ENCODE measurements at places on chromosomes 11 and 22. TPM values are rescaled to one million over a fixed set of nuclear protein-coding genes. Genes with fewer than 3 reads are reported as not detected.

- DNase-seq: no peak
These were observed 4.0 kb downstream of the TAF10 start for GRCh38 chr11:6608011-6608410.

- no peak for DNase-seq
These were observed 144.1 kb downstream of the NOX4 start for GRCh38 chr11:89347071-89347470.

DNA sequence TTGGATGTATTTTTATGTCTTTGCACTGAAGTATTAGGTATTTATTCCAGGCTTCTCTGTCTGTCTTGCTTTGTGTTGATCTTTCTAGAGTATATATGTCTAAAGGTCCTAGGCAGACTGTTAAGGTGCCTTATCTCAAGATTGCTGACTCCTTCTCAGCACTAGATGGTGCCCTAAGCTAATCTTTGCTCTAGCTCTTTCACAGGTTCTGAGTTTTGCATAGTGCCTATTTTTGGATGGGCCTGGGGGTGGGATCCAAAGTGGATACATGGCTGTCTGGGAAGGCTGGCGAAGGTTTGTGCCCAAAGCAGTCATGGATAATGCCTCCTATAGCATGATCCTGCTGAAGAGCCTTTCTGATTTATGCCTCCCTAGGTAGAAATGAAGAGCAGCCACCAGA lies 154.9 kb downstream of the TRPC6 start:
- no peak for DNase-seq

GRCh38 chr11:57599381-57599780 lies 1.9 kb downstream of the SERPING1 start:
- no peak for DNase-seq

- peak; percentile 63 for DNase-seq
These were observed 5.3 kb downstream of the VSIG2 start for GRCh38 chr11:124746621-124747243.

DNA sequence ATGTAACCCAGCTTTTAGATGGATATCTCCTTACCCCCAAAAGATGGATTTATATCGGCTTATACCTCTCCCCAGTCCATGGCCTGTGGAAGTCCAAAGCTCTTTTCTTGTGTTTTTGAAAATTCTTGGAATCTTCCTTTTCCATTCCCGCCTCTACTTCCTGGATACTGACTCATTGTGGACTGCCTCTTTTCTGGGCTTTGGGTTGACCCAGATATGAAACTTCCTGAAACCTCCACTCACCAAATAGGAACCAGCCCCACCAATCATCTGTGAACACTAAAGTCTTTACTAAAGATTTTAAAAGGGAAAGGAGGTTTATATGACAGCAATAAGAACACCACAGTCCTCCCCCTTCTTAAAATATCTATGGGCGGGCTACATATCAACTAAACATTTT lies 163.4 kb upstream of the SYN3 start:
- no peak for DNase-seq

GRCh38 chr22:48578138-48579042 lies 1249.3 kb downstream of the BRD1 start:
- no peak for DNase-seq

DNA sequence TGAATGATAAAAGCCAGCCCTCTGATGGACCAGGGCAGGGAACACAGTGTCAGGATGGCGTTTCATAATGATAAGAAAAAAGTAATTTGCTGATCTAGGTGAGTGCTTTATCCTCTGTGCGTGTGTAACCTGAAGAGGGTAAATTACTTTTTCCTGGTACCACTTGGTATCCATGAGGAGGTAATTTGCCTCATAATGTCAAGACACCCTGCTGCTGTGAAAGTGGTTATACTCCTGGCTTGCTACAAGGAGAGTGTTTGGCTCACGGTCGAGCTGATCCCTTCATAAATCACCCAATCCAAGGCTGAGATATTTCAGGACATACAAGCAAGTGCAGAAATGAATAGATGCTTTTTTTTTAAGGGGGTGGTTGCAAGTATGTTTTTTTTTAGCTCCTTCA lies 207.2 kb upstream of the PGR start:
- no peak for DNase-seq

DNA sequence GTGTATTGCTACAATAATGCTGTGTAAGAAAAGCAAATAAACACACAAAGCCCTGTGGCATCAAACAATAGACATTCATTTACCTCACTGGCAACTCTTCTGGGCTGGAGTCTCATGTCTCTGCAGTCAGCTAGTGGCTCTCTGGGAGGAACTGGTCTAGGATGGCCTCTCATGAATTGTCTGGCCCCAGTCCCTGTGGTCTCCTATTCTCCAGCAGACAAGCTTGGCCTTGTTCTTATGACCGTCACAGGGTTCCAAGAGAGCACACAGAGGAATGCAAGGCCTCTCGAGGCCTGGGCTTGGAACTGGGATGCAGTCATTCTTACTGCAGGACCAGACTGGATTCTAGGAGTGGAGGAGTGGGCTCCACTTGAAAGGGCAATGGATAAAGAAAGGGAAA lies 141.2 kb upstream of the NTM start:
- DNase-seq: no peak

GRCh38 chr11:9633679-9634078 lies 30.2 kb upstream of the SWAP70 start:
- no peak for DNase-seq

- DNase-seq: no peak
These were observed 4.7 kb downstream of the B3GAT1 start for GRCh38 chr11:134407321-134407828.

DNA sequence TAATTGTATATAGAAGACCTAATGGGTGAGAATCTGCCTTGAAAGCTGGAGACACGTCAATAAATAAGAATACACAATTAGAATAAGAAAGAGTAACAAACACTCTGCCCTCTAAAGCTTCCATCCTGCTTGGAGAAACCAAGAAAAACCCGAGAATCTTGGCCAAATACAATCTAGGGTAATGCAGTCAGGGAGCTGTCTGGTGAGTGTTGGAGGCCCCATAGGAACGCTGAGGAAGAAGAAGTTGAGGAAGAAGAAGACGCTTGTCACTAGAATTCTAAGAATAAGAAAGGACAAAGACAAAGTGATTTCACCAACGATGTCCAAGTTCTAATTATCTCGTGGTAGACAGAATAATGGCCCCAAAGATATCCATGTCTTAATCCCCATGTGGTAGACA lies 4485.9 kb upstream of the OR11H1 start:
- DNase-seq: no peak

DNA sequence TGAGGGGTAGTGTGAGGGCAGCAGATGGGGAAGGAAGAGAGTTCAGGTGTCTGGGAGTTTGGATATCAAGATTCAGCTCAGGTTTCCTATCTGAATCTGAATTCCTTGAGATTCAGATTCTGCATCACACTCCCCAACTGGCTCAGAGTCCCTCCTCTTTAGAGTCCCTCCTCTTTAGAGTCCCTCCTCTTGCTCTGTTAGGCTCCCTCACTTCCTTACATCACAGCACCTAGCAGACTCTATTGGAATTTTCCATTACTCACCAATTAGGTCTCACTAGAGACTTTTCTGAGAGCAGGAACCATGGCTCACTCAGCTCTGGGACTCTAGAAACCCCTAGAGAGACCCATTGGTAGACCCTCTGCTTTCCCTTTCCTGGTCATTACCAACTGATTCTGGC lies 303.4 kb upstream of the SYN3 start:
- DNase-seq: no peak

GRCh38 chr22:26648528-26649388 lies 8.6 kb upstream of the MIAT start:
- DNase-seq: no peak

GRCh38 chr11:65078151-65078550 lies 5.7 kb downstream of the CDCA5 start:
- DNase-seq: peak; percentile 66

DNA sequence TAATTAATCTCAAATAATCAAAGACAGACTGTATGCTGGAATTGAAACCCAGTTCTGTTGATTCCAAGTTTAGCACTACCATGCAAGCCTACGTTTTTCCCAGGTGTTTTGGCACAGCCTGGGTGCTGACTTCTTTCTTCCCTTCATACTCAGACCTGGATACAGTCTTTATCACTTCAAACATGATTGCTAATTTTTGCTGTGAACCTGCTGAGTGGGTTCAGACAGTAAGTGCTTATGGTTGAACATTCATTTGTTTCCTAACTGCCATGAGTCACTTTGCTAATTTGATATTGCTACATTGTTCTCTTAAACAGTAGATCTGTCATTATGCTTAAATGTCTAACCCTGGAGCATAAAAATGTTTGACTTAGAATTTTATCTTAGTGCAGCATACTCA lies 12.2 kb downstream of the PAAF1 start:
- DNase-seq: no peak

GRCh38 chr22:24216541-24217209 lies 28.2 kb downstream of the GGT5 start:
- DNase-seq: no peak

- DNase-seq: peak; percentile 55
These were observed 60.0 kb downstream of the MYO7A start for GRCh38 chr11:77187776-77188632.

DNA sequence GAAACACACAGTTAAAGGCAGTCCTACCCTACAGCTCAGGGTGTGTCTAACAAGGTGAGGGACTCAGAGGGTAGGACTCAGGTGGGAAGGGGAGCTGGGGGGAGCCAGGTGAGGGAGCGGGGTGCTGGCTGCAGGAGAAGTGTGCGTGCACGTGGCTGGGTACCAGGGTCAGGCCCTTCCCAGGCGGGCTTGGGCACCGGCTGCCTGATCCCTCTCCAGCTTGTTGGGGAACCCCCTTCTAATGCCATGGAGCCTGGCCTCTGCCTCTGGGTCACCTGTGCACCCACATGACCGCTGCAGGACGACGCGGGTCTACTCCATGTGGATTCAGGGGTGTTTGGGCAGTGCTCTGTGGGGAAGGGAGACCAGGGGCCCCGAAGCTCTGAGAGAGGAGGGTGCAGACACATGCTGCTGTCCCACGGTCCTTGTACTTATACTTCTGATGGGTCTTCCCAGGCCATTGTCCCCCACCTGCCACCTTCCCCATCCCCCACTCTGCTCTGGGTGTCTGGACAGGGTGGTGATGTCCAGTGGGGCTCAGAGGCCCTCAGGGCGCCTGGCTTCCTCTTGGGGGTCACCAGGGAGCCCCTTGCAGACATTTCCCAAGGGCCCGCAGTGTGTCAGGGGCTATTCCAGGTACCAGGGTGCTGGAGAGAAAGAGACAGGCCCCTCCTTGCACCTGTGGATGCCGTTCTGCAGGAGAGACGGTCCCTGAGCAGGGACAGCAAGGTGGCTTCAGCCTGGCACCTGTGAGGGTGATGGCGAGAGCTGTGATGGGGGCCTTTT lies 10.4 kb upstream of the MRGPRD start:
- no peak for DNase-seq

GRCh38 chr11:22930816-22931594 lies 70.7 kb upstream of the CCDC179 start:
- DNase-seq: no peak

- DNase-seq: no peak
These were observed 128.8 kb downstream of the ST3GAL4 start for GRCh38 chr11:126484266-126484665.

GRCh38 chr11:19818619-19819018 lies 106.0 kb downstream of the NAV2 start:
- no peak for DNase-seq

GRCh38 chr11:100315946-100316345 lies 371.1 kb upstream of the ARHGAP42 start:
- DNase-seq: no peak

DNA sequence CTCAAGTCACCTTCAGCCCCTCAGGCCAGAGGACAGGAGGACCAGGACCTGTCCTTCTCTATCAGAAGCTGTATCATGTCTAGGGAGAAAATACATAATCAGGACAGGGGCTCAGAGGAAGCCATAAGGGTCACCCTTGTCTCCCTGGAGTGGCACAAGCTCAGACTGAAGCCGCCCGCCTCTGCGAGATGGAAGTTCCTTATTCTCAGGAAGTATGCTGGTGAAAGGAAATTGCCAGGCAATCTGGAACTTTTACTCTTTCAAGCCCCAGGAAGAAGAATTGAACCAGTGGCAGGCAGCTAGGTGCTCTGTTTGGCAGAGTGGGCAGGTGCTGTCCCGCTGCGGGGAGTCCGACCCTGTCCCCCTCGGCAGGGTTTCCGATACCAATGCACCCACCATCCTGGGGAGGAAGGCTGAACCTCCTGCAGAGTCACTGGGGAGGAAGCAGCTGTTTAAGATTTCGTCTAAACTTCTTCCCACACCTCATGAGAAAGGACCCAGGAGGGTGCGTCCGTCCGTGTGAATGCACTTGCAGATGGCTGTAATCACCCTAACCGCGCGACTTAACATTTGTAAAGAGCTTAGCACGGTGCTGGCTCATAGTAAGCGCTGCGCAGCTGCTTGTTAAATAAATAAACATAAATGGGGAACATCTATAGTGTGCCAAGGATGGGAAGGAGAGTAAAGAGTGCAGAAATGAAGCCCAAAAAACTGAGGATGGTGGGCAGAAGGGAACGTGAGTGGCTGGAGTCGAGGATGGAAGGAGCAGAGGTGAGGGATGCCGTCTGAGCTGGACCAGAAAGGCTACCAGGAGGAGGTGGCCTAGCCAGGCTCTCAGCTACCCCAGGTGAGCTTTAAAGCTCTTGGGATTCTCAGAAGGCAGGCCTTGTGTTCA lies 5.0 kb upstream of the ANO1 start:
- no peak for DNase-seq

GRCh38 chr22:24502034-24502433 lies 6.9 kb downstream of the UPB1 start:
- no peak for DNase-seq

DNA sequence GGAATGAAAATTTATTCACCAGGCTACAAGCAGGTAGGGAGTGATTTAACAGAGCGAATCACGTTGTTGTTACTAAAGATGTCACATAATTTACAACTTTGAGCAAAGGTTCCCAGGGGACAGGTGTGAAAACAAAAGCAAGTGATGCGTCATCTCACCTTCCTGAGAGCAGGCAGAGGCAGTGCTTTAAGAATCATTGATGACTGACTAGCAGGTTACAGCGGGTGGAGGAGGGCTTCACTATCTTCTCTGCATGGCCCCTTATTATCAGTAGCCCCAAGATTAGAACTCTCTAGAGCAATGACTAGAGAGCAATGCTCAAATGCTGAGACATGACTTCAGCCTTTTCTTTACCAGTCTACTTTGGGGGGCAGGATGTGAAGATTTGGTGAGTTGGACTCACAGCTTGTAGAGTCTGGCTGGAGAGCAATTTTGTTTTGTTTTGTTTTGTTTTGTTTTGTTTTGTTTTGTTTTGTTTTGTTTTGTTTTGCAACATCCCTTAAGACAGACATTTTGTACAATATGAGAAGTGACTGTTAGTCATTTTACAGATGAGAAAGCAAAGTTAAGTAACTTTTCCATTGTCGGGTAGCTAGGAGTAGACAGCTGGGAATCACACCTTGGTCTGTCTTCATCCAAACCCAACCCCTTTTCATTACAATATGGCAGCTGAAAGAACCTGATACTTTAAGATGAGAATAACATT lies 84.8 kb downstream of the SLC1A2 start:
- no peak for DNase-seq

Gene PDGFB
- 4.4 TPM for total RNA-seq

Gene KMT2A
- total RNA-seq: 178 TPM

Gene MRGPRX4
- total RNA-seq: not detected

Gene AAMDC
- 2.7 TPM for total RNA-seq

Gene ENTHD1
- not detected for total RNA-seq

Gene VWCE
- total RNA-seq: 0.65 TPM

Gene SPTBN2
- 0.23 TPM for total RNA-seq

Gene DBX1
- not detected for total RNA-seq

Gene B4GALNT4
- 8.6 TPM for total RNA-seq

Gene LINC01488
- not detected for total RNA-seq

Gene INPP5J
- total RNA-seq: 0.25 TPM

Gene MAPK8IP2
- 0.08 TPM for total RNA-seq

Gene CREB3L1
- not detected for total RNA-seq

Gene SESN3
- total RNA-seq: 53.0 TPM

Gene TRPM5
- total RNA-seq: 0.07 TPM

Gene MMP27
- total RNA-seq: not detected

Gene P2RY2
- 0.29 TPM for total RNA-seq

Gene CDC42EP1
- not detected for total RNA-seq

Measured in T-helper 17 cell (primary cell).